Stimulated activated CD8-positive, alpha-beta memory T cell treated with anti-CD3 and anti-CD28 coated beads, Interleukin-7, amount 100 ng/mL, for 48 hours (primary cell): ENCODE measurements at places on chromosomes 7 and 10.

DNA sequence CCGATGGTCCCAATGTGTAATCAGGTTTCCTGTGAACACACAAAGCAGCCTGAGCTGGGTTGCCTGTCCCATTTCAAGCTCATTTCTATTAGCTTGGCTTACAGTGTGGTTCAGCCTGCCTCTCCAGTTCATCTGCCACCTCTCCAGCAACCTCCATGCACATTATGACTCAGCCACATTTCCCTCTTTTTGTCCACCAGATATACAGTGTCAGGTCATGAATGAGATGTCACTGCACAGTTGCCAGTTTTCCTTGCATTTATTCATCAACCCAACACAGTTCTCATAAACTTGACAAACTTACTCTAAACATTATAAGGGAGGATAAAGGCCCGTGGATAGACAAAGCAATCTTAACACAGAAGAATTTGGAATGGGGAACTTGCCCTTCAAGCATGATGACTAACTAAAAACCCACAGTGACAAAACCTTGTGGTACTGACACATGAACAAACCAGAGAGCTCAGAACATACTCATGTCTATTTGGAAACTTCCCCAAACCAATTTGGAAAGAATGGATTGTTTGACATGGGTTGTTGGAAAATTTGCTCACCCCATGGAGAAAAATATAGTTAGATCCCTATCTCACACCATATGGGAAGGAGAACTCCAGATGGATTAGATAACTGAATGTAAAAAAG, 2.5 kb upstream of the CFAP58 start:
- DNase-seq: no peak

DNA sequence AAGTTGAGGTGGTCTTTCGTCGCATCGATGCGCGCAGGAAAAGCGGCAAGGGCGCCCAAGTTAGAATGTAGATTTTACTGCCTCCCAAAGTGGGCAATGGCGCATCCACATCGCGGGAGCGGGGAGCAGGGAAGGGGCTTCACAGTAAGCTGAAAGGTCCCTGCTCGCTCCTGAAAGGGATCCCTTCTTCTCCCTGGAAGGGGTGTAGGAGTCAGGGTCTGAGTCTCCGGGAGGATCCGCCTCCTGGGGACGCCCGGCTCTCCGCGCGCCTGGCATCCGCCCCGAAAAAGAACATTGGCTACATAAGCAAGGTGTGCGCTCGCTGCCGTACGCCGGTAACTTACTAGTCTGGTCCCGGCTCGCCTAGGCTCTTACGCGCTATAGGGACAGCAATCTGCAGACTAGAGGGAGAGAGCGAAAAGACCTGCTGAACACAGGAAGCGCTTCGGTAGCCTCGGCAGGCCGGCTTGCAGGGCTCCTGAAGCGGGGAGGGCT, 804 bp downstream of the UNC5B start:
- DNase-seq: no peak

GRCh38 chr10:30154561-30154960, 95.2 kb upstream of the JCAD start:
- DNase-seq: no peak

- DNase-seq: no peak
Observed at GRCh38 chr7:33959676-33960075, 54.3 kb downstream of the BMPER start.

GRCh38 chr7:87155788-87156187, 3.5 kb downstream of the DMTF1 start:
- no peak for DNase-seq

- DNase-seq: no peak
Observed at GRCh38 chr7:90401989-90402388, 1.3 kb upstream of the CLDN12 start.

DNA sequence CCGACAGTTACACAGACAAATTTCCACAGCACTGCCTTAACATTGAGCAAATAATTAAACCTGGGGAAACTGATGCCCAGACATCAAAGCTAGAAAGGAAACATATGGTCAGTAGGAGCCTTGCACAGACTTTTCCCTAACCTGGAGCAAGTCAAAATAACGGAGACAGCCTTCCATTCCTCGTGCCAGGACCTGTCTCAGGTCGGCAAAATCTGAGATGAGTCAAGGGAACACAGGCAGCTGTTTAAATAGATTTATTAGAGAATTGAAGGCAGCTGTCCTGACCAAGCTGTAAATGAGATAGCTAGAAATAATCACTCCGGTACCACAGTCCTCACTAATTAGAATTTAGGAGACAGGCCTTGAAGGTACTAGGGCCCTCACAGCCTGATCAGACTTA, 81.2 kb downstream of the RAMP3 start:
- no peak for DNase-seq

GRCh38 chr10:92832998-92833650, 15.2 kb upstream of the EXOC6 start:
- no peak for DNase-seq

DNA sequence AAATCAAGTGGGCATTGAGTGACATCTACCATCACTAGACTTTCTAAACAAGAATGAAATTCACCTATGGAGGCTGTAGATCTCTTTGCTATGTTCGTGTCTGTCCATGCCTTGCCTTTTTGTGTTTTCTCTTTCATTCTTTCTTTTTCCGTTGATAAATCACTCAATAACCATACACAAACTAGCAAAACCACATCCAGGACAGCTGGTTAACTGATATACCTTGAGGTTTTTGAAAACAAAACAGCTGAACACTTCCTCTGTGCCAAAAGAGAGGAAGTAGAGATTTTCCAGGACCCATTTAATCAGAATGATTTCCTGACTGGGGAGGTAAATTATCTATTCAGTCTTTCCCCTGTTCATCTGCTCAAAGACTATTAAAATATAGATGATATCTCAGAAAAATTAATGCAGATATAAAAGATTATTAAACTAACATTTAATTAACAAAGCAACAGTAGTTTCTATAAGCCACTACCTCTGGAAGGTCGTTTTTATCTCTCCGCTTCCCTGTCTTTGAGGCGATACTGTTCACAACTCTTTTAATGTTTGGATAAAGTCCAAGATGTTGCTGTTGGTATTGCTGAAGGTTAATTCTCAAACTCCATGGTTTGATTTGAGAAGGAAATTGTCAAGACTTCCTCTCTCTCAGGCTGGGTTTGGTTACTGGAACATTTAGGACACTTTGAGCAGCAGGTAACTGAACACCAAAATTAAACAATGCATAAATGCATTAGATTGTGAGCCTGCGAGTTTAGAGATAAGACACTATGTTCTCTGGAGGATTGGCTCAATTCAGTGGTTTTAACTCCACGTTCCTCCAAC, 24.4 kb upstream of the C10orf67 start:
- no peak for DNase-seq

- DNase-seq: no peak
Observed at GRCh38 chr7:142537760-142538159, 211.5 kb upstream of the PRSS1 start.

- DNase-seq: no peak
Observed at GRCh38 chr7:155551785-155552611, 5.6 kb upstream of the CNPY1 start.

DNA sequence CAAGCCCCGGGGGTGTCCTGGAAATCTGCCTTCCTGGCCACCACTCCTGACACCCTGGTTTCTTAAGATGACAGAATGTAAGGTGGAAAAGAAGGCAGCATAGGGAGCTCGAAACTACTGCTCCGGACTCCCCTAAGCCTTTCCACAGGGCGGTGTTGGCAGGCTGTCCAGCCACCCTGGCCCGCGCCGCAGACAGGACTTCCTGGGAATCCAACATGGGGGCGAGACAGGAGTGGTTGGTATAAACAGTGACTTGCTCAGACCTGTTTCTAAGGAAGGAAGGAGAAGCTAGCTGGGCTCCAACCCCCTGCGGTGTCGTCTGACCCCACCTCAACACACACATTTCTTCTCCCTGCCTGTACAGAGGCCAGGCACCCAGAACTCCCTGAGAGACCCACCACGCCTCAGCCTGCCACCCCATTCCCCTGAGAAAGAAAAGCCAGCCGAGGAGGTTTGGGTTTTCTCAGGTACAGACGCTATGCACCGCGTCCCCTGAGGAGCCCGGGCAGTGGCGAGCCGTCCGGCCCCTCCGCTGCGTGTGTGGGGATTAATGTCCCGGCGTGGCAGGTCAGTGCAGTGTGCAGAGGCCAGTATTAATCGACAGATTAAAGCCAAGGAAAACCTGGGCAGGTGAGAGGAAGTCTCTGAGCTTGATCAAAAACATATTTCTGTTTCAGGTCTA, 349.6 kb upstream of the MKI67 start:
- no peak for DNase-seq

DNA sequence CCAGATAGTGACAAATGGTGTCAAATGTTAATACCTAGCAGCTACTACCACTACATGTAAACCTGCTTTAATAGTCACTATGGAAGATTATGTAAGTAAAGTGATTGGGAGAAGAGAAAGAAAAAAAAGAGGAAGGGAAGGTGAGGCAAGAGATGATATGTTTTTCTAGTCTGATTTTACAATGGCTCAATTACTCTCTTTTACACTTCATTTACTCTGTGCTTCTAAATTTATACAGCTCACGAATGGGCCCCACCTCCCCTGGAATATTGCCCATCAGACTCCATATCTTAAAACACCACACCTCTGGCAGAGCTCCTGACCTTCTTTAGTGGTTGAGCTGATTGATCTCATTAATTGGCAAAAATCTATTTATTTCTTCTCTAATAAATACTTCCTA, 28.0 kb upstream of the IKZF1 start:
- no peak for DNase-seq

DNA sequence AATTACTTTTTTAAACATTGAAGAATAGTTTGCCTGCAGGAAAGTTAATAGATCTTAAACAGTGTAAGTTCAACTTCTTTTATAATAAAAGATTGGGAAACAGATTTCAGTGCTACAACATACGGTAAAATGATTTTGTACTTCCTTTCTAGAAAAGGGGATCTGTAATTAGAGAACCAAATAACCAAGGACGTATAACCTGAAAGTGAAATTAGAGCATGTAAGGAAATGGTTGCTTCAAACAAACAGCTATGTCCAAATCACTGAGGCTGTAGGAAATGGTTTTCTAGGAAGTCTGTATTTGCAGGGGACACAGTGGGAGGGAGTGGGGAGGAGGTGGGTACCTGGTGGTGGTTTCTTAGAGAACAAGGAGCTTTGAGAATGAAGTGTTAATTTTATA, 57.9 kb upstream of the EXOC6 start:
- DNase-seq: no peak

GRCh38 chr7:1883834-1884582, 213.9 kb downstream of the ELFN1 start:
- no peak for DNase-seq

DNA sequence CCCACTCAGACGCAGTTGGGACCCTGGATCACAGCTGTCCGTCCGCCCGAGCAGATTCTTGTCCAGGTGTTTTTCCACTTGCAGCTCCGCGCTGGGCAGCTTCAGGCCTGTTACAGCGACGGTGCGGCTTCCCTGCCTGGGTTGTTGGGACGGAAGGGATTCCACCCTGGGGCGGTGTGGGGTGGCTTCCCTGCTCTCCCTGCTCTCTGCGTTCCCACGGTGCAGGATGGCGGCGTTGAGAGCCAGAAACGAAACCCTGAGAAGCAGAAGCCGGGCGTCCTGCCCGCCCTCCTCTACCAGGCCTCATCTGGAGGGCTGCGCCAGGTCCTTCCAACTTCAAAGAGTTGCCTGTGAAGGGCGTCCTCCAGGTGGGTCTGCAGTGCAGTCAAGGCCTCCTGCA, 194.4 kb downstream of the ADARB2 start:
- no peak for DNase-seq

GRCh38 chr10:124827474-124827873, 25.9 kb downstream of the ABRAXAS2 start:
- DNase-seq: no peak

DNA sequence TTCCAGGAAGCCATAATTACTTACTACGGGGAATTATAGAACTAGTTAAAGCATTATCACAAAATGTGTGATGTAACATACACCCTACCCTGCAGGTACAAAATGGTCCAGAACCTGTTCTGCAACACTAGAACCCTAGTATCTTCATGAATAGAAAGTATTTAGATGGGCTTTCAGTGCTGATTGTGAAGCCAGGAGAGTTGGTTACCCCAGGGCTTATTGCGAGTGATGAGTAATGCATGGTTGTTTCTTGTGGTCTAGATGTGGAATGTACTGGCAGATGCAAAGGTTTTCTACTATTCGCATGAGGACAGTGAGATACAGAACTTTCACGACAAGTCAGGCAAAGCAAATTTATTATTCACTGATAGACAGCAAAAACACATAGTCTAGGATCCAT, 33.6 kb upstream of the AGR3 start:
- no peak for DNase-seq

DNA sequence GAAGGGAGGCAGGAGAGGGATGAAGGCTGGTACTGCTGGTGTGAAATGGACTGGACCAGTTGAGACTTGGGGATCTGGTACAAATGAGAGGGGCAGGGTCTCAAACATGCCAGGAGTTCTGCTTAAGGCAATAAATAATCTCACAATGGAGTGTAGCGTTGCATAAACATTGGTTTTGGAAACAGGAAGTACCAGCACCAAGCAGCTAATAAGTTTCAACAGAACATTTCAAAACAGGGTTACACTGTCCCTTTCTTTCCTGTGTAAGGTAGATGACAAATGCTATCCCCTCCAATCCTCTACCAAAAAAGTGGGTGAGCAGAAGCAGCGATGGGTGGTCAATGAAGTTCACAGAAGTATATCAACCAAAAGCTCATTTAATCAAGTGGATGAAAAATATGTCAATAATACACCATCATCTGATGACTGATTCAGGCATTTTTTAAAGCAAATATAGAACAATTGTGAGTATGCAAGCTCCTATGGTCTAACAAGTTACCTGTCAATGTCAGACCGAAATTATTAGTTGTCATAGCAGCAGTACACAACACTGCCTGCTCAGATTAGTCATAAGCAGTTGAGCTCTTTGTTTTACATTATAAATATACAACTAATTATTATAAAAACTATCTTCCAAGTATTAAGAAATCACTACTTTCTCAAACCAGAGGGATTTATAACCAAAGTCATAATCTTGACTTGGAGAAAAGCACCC, 220.0 kb downstream of the FAM107B start:
- no peak for DNase-seq

GRCh38 chr10:71939861-71940474, 24.2 kb upstream of the CHST3 start:
- DNase-seq: no peak

- DNase-seq: no peak
Observed at GRCh38 chr10:119278126-119278709, 70.8 kb downstream of the GRK5 start.

- no peak for DNase-seq
Observed at GRCh38 chr10:131843881-131844284, 56.9 kb upstream of the PPP2R2D start.

DNA sequence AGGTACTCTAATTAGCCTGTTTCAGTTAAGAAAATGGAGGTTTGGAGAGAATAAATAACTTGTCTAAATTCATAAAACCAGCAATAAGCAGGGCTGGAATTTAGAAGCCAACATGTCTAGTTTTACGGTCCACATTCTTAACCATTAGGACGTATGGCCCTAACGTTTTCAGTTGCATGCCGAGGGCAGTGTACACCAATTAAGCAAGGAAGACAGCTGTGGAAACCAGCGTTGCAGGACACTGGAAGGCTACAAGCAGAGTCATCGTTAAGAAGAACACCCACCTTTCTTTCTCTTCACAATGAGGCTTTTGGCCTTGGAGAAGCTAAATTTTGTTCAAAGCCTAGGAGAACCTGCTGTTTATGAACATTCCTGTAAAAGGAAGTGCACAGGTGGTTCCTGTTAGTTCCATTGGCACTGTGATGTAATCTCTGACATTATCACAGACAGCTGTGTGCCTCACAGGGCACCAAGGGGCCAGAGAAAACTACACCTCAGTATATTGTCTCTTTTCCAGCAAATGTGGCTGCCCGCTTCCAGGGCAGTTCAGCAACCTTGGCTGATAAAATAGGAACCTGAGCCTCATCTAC, 21.0 kb downstream of the MPP7 start:
- no peak for DNase-seq
